GM23338 (cell line): ENCODE measurements at places on chromosomes 13 and 19.
A peak's percentile ranks its signal among the peaks of the same experiment; 100 is the strongest.

GRCh38 chr13:94968040-94968756, 255.9 kb upstream of the SOX21 start:
- DNase-seq: peak; percentile 83

- no peak for DNase-seq
Observed at GRCh38 chr13:39448834-39449233, 154.2 kb downstream of the LHFPL6 start.

GRCh38 chr13:78168981-78169380, 250.3 kb upstream of the EDNRB start:
- DNase-seq: peak; percentile 3

- DNase-seq: no peak
Observed at GRCh38 chr13:50250401-50250800, 235.2 kb downstream of the KCNRG start.

DNA sequence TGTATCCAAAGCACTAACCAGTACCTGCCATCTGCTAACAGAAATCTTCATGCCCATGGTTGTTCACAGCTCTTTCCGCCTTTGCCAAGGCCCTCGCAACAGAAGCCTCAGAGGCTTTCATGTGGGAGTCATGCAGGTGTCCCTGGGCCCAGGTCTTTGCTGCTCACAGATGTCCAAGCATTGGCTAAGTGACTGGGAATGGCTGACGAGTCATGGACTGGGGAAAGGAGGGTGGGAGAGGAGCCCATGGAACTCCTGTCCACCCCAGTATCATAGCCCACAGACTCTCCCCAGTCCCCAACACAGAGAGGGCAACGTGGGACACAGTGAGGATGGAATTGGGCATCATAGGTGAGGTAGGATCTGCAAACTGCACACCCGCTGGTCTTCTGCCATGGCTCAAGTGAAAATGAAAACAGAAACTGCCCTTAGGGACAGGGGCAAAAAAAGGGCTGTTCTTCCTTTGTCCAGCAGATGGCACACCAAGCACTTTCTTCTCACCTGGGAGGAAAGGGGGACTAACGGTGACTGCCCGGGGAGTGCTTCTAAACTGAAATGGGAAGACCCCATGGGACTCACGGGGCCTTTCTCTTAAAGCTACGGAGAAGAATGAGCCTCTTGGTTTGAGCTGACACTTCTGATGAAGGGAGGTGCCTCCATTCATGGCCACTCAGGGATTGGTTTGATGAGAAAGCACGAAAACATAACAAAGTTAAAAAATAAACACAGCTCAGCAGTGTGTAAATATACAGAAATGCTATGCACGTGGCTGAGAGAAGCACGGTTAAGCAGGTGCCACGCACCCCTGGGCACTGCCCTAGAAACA, 11.1 kb upstream of the DHRS12 start:
- peak; percentile 89 for DNase-seq

DNA sequence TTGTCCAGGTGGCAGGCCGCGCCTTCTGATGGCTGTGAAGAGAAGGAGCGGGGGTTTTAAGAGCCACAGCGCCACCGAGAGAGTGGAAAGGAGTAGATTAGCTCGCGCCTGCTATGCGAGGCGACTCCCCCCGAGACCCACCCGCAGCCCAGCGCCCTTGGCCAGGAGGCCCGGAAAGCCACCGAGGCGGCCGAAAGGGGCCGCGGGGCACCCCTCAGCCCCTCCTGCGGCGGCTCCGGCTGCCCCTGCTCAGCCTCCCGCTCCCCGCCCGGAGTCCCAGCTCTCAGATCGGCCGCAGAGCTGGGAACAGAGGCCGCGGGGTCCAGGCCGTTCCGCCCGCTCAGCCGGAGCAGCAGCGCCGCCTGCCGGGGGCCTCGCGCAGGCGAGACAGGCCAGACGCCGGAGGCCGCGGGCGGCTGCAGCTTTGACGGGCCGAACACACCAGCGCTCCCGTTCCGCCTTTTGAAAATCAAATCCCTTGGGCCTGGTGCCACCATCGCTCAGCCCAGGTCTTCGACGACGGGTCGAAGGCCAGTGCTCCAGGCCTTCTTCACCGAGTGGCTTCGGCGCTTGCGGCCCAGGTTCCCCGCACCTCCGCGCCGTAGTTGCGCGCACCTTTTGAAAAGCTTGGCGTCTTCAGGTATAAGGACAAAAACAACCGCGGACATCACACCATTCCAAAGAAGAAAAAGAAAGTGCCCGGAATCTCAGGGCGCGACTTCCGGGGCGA, 15.3 kb downstream of the CDX2 start:
- peak; percentile 92 for DNase-seq

DNA sequence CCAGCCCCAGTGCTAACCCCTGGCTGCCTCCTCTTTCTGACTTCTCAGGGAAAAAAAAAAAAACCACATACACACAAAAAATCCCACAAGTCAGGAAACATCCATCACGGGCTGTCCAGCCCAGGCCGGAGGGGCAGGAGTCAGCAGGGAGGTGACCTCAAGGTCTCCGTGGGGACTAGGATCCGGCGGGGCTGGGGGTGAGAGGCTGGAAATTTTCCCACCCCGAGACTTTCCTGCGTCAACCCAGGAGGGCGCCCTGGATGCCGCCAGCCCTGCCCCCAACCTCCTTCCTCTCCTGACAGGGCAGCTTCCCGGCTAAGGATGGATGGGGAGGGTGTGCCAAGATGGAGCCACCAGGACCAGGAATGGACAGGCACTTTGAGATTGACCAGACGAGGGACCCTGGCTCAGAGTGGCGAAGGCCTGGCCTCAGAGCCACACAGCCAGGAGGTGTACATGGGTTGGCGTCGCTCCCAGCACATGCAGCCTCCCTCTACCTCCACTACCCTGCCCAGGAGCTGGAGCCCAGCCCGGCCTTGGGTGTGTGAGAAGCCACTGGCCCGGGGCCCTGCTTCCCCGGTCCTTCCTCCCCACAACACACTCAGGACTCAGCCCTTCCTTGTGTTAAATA, 33.3 kb downstream of the BLOC1S3 start:
- DNase-seq: no peak

GRCh38 chr19:43438291-43439031, 23.8 kb downstream of the TEX101 start:
- DNase-seq: no peak

DNA sequence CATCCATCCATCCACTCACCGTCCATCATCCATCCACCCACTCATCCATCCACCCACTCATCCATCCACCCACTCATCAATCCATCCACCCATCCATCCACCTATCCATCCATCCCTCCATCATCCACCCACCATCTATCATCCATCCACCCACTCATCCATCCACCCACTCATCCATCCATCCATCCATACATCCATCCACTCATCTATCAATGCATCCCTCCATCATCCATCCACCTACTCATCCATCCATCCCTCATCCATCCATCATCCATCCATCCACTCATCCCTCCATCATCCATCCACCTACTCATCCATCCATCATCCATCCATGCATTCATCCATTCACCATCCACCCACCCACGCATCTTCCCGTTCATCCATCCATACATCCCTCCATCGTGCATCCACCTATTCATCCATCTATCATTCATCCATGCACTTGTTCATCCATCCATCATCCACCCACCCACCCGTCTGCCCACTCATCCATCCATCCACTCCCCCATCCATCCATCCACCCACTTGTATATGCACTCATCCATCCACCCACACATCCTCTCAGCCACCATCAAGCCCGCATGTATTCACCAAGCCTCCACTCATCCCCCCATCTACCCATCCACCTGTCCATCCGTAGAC, 3.6 kb downstream of the STAP2 start:
- no peak for DNase-seq

DNA sequence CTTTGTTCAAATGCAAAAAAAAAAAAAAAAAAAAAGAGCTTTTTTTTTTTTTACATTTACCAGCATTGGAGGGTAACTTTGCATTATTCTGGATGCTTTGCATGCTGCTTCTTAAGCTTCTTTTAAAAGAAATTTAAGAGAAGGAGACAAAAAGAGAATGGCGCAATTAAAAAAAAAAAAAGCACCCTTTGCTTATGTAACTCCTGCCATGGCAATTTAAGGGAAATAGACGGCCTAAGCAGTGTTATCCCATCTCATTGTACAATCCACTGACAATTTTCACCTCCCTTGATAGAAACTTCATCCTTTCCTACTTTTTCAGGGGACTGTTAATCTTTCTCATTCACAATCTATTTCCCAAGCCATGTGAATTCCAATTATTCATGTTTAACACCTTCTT, 129.8 kb downstream of the KCTD12 start:
- DNase-seq: no peak

DNA sequence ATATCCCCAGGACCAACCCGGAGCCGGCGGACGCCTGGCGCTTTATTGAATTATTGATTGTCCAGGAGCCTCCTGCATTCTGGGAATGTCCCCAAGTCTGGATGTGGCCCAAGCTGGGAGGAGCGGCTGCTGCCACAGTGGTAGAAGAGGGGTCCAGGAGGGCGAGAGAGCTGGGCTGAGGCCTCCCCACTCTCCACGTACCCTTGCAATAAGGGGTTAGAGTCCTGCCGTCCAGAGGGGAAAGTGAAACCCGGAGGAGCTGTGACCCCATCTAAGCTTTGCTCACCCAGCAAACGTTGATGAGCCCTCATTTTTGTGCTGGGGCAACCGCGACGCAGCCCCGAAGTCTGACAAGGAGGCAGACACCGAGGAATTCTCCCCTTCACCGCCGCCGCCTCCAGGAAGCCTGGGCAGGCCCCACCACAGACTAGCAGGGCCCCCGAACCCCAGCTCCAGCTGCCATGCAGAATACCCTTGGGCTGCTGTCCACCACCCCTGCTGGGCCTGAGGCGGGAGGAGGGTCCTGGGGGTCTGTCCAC, 1.4 kb upstream of the C2CD4C start:
- DNase-seq: no peak

DNA sequence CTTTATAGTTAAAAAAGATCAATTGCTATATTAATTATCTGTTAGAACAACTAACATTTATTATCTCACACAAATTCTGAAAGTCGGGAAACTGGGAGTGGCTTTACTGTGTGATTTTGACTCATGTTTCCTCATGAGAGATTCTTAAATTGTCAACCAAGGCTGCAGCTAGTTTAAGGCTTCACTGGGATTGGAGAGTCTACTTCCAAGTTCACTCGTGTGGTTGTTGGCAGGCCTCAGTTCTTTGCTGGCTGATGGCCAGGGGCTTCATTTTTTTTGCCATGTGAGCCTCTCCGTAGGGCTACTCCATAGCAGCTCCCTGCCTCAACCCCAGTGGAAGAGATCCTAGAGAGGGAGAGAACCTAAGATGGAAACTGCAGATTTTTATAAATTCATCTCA, 24.5 kb upstream of the LPAR6 start:
- no peak for DNase-seq

DNA sequence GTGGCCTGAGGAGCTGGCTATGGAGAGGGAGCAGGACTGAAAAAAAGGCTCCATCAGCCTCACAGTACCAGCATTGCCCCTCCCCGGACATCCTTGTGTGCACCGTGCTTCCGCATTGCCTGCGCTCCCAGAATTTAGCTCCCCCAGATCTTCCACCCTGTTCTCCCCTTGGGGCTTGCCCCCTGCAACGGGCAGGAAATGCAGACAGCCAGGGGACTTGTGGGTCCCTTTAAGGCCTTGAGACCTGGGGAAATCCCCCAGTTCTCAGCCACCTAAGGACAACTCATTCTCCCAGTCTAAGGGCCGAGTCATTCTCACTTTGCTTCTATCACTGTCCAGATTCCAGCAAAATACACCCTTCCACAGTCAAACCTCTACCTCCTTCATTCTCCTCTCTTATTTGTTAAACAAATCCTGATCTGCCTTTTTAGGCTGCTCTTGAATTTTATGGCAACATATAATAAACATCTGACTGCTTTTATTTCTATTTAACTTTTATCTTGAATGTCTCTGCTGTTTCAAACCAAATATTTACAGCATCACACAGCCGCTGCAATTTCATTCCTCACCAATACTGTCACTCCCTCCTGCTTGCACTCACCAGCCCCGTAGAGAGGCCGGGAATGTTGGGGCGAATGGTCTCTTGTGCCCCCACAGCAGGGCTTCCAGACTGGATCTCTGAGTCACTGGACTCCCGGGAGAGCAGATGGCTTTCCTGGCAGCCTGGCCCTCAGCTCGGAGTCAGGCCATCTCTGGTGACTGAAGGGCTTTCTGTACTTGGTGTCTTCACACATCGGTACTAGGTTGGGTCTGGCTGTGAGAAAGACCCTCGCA, 221.9 kb downstream of the TSHZ3 start:
- DNase-seq: no peak

- DNase-seq: no peak
Observed at GRCh38 chr13:105452895-105453294, 1082.6 kb downstream of the EFNB2 start.

- peak; percentile 51 for DNase-seq
Observed at GRCh38 chr19:45768655-45768983, 433 bp downstream of the SIX5 start.

DNA sequence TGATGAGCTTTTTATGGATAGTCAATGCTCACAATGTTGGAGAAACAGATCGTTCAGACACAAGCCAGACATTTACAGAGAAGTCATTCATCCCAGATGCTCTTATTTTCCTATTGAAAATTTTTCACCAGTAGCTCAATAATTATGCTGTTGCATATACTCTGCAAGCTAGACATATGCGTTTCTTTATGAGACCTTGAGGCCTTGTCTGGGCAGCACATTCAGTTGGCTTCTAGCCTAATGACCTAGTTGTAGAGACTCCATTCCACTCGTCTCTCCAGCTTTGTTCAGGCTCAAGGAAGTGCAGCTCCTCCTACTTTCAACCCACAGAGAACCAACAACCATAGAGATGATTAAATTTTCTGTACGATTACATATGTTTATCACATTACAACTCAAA, 237.7 kb downstream of the MZT1 start:
- DNase-seq: no peak

DNA sequence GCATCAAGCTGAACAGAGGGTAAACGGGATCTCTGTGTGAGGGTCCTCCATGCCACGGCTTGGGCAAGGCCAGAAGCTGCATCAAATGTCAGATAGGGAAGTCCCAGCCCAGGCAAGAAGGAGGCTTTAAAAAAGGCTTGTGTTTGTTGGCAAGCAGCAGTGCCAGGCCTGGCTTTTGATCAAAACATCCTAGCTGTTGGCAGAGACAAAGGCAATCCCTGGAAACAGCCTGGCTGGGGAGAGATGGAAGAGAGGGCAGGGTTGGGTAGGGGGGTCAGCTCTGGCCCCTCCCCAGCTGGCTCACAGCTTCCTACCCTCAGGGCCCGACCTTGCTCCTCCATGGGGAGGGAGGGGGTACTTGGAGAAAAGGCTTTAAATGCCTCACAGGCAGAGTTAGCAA, 61.8 kb upstream of the KCTD15 start:
- no peak for DNase-seq

DNA sequence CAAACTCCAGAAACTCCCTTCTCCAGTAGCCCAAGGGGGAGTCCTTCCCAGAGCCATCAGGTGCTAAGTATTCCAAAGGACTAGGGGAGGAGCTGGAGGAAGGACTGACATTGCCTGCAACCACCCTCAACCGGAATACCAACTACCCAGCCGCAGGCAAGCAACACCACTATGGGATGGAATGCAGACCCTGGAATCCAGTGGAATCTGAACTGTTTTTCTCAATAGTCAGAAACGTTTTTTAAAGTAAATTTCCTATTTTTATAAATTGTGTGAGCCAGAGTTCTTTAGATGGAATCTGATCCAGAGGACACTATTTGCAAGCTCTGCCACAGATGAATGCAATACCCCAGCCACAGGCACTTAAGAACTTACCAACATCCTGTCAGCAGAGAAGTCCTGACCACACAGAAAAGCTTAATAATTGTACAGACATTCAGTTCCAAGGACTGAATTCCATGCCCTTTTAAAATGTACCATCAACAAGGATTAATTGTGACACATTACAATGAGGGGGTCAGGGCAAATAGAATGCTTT, 92.1 kb downstream of the USP12 start:
- peak; percentile 76 for DNase-seq

GRCh38 chr13:99178636-99179035, 22.0 kb upstream of the UBAC2 start:
- DNase-seq: no peak
